ENCODE measurements at places on chromosomes 1 and 21.

DNA sequence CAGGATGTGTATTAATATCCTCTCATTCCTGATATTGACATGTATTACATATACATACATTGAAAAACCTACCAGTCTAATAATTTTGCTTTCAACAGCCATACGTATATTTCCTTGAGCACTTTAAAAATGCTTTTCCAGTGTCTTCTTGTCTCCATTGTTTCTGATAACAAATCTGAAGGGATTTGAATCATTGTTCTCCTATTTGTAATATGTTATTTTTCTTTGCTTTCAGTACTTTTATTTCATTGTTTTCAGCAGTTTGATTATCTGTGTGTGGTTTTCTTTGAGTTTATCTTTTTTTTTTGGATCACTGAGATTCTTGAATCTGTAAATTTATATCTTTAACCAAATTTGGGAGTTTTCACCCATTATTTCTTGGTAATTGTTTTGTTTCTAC, 65.3 kb downstream of the RABGAP1L start:
- no peak for DNase-seq

DNA sequence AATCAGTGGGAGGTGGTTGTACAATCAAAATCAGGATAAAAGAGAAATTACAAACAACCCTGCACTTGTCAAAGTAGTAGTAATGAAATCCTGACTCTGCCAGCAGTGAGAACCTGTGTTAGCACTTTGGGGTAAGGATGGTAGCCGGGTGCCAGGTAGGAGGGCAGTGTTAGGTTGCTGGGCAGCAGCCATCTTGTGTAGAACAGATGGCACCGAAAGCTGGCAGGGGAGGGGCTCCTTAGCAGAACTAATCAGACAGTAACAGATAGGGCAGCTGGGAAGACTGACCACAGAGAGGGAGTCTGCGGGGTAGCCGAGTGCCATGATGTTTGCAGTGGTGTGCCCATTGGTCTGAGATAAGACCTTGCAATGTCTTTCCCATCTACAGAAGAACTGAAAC, 137.3 kb downstream of the SDCCAG8 start:
- DNase-seq, result no peak

- DNase-seq, result no peak
Observed at GRCh38 chr1:153774780-153775457, at the start of gene SLC27A3. Gene SLC27A3, plus strand, starts transcription at chr1:153775407. Its CDS starts 91 bp downstream, at chr1:153775498.

DNA sequence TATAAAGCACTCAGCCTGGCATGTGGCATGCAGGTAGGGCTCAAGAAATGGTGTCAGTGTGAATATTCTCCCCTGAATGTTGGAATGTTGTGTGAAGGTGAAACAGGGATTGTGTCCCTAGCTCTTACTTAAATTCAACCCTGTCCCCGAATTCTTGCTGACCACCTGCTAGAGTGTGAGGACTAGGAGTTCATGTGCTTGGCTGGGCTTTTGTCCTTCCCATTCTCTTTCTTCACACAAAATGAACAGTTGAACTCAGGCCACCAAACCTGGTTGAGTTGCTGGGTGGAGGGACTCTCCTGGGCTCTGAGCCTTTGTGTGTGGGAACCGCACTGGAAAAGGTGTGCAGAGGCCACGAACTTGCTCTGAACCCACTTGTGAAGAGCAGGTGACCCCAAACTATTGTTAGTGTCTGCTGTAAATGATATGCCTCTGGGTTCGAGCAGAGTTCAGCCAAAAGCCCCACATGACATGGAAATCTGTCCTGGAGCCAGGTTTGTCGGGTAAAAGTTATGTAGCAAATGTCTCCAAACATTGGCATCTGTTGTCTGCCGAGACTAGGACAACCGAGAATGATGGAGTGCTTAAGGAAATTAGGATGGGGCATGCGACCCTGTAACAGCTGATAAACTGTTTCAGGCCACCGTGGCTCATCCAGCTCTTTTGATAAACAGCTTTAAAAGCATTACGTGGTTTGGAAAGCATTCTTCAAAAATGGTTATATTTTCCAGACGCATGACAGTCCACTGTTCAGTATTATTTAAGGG, 144.2 kb downstream of the DHRS3 start:
- DNase-seq, result no peak

GRCh38 chr1:61287734-61288133, 205.4 kb downstream of the NFIA start:
- DNase-seq, result no peak

DNA sequence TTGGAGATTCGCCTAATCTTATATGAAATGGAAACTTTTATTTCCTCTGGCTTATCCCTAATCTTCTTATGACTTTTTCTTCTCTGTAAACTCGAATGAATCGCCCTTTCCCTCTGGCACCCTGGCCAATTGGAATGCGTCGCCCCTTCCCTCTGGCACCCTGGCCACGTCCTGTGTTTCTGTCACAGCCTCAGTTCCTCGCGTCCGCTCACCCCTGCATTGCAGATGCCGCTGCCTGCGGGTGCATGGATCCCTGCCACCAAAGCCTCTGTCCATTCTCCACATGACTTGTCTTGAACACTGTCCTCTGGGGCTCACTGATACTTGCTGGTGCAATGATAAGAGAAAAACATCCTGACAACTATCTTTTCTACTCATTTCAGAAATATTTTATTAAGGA, 104.6 kb downstream of the ADARB1 start:
- DNase-seq, result no peak

DNA sequence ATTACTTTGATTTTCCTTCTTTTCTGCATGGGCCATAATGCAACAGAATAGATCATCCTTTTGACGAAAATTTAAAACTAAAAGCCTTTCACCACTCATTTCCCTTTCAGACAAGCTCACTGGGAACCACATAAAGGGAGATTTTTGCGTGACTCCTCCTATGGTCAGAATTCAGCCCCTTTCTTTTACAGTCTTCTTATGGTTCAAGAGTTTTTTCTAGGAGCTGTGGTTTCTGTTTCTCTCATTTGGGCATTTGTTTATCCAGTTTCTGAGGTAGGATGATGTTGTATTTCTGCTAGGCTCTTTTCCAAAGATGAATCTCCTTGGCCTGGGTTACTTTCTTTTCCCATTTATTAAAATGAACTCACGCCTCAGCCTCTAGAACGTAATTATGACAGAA, 16.9 kb downstream of the RGS1 start:
- DNase-seq, result no peak

DNA sequence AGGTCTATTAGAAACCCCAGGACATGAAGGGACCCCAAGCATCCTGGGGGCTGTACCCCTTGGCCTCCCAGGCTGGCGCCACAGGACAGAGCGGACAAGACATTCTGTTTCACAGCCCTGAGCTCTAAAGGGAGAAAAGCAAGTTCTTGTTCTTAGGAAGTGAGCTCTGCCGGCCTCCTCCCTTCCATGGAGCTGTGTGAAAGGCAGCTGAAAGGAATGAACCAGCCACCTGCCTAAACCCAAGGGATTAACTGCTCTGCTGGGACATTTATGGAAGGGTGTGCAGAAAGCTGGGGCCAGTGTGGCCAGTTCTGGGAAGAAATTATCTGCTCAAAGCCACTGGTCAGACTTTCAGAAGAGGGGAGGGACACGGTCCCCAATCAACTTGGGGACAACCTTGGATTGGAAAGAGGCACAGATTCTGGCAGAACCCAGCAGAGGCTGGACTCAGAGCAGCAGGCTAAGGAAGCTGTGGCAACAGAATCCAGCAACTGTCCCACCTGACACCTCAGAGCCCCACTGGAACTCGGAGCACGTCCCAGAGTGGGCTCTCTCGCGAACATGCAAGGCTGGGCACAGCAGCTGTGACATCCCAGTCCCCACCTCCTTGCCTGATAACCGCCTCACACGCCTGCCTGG, 2.1 kb downstream of the KLHL21 start:
- no peak for DNase-seq

- no peak for DNase-seq
Observed at GRCh38 chr1:75970631-75971030, 38.4 kb upstream of the ASB17 start.

GRCh38 chr1:57163325-57163724, 197.5 kb upstream of the C8B start:
- no peak for DNase-seq

DNA sequence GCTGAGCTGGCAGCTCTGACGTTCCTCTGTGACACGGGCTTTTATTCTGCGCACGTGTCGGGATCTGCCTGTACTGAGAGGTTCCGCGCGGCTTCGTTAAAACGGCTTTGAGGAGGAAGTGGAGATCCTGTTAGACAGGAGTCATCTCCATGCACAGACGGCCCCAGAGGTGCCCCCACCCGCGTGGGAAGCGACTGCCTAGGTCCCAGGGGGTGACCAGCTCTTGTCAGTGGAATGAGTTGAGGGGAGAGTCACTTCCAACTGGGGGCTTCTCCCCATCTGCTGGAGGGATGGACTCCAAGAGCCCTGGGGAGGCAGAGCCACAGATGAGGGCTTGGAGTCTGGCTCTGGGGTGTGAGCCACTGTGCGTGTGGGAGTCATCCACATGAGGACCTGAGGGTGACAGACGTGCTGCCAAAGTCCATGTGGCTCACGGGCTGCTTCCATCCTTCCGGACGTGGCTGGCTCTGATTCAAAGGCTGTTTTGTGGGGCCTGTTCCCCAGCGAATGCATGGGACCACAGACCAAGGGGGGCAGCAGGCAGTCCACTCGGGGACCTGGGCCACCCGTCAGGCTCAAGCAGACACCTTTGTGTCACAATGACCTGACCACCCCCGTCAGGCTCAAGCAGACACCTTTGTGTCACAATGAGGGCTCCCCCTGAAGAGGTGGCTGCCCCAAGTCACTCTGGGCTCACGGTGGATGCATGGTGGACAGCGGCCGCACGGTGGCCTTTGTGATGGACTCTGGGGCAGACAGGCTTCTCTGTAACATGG, 26.8 kb downstream of the PTTG1IP start:
- peak; percentile 37 for DNase-seq

GRCh38 chr1:30311749-30312148, 411.6 kb downstream of the MATN1 start:
- no peak for DNase-seq

GRCh38 chr1:7410156-7410555, 360.9 kb upstream of the VAMP3 start:
- no peak for DNase-seq

DNA sequence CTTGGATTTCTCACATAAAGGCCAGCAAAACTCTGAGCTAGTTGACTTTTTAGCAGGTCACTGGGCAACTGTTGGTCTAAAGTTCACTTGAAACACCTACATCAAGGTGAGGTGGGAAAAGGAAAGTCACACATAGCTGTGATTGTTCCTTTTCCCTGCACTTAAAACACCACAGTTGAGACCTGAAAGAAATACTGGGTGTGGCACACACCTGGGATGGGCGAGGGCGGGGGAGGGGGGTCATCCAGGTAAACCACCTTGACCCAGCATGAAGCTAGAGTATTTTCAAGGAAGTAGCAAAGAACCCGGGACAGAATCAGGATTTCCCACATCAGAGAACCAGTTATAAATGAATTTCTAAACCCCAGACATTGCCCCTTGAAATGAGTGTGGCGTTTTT, 26.4 kb downstream of the ZNF697 start:
- DNase-seq, result no peak

Measured in stimulated activated CD4-positive, alpha-beta T cell treated with anti-CD3 and anti-CD28 coated beads, Interleukin-12 subunit alpha, Interleukin-12 subunit beta, amount 100 ng/mL, for 24 hours (primary cell).